ENCODE measurements at places on chromosomes 4 and X. TPM values are rescaled to one million over a fixed set of nuclear protein-coding genes. Genes with fewer than 3 reads are reported as not detected.

GRCh38 chrX:31293409-31293808 is 221.6 kb upstream of the FTHL17 start:
- no peak for DNase-seq

The TKTL1 gene
- 7.7 TPM for total RNA-seq

The PAGE4 gene
- total RNA-seq: not detected

DNA sequence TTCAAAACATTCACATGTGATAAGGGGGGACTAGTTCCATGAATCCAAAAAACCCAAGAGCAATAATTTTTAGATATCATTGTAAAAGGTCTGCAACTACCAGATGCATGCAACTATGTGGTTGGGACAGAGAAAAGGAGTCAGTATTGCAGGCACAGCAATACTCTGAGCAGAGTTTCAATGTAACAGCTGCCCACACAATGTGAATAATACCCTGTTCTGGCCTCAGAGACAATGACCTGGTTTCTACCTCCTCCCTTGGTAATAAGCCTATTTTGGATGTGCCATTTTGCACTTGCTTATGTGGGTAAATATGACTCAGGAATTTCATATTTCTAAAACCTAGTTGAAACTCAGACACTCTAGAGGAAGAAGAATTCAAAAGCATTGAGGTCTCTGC is 194.8 kb upstream of the RASGEF1B start:
- no peak for DNase-seq

The PDCL2 gene
- total RNA-seq: not detected

The MAGEA2 gene
- not detected for total RNA-seq

GRCh38 chrX:31179203-31179602 is 107.4 kb upstream of the FTHL17 start:
- no peak for DNase-seq

DNA sequence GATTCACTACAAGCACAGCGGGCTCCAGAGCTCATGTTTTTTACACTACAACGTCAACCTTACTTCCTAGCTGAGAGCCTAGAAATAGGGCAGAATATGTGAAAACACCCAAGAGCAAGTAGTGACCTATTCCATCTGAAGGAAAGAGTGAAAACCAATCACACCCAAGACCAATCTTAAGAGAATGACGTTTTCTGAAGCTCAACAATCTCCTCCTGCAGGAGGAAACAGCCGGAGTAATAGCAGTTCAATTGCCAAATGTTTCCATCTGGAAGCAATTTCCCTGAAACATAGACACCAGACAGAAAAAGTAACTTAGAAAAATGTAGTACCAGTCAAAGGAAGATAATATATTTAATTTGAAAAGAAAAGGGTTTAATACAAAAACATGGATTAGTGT is 142.4 kb downstream of the ANXA5 start:
- DNase-seq: no peak

The MCTS1 gene
- 17.6 TPM for total RNA-seq

- DNase-seq: no peak
These were observed 1.1 kb downstream of the OCIAD2 start for GRCh38 chr4:48905363-48906015.

DNA sequence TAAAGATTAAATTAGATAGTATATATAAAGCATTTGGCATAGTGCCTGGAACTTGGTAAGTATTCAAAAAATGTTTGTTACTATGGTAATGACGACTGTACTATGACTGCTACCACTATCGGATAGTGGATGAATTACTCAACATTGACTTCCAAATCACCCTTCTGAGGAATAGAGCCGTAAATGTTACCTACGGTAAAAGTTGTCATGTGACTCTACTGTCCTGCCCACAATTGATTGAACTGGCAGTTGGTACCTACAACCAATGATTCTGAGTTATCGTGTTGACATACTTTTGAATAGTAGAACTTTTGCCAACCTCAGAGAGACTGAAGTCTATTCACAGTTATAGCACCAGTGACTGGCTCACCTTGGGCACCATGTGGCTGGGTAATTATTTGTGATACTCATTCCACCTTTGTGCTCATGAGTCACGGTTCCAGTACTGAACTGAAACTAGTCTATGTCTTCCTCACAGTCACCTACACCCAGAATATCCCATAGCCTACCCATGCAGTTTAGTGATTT is 185.5 kb upstream of the PITX2 start:
- no peak for DNase-seq

DNA sequence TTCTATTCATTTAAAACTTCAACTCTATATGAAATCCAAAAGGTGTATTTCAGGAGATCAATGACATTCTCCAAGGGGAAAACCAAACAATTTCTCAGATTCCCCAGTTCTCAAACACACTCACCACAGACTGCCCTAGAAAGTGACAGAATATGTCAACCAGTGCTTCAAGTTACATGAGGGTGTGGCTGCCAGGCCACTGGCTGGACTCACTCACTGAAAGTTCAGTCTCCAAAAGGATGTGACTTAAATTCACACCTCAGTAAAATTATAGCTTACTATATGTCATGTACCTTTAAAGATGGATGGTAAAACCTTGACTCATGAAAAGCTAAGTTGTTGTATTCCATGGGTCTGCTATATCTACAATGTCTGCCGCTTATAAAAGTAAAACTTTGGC is 7.3 kb downstream of the INPP4B start:
- DNase-seq: no peak
